ENCODE measurements at places on chromosomes 5 and 9. TPM values are rescaled to one million over a fixed set of nuclear protein-coding genes. Genes with fewer than 3 reads are reported as not detected.

DNA sequence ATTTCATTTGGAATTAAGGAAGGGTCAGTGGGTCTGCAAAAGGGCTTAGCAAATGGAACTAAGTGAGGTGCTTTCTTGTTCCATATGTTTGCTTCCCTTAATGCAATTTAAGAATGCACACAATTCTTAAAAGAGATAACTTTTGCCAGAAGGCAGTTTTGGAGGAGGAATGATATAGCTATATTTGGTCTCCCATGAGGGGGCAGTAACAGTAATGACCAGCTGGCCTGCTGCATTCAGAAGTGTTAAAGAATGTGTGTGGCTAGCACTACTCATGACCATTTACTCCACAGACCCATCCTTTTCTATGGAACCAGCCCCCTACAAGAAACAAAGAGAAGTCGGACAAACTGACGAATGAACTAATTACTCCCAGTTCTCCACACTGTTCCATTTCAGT lies 638.9 kb downstream of the RAB3C start:
- H3K4me3 ChIP-seq = no peak overlapping the region
- H3K4me1 ChIP-seq = peaks cover 4% of the 10 kb centered on the region
- H3K27ac ChIP-seq = no peak overlapping the region

WDR36 gene
- 13.5 TPM for total RNA-seq

- no peaks in the 10 kb centered on the region for H3K36me3 ChIP-seq
- no peaks in the 10 kb centered on the region for H3K4me1 ChIP-seq
- no peak overlapping the region for H3K27ac ChIP-seq
- H3K27me3 ChIP-seq = no peaks in the 10 kb centered on the region
- no peak overlapping the region for H3K4me3 ChIP-seq
Measured at GRCh38 chr5:112546946-112547592, 128.0 kb upstream of the EPB41L4A start.

ZNF883 gene
- not detected for total RNA-seq

GRCh38 chr5:74212336-74212735 lies 428.2 kb downstream of the ENC1 start:
- no peak overlapping the region for H3K4me3 ChIP-seq
- H3K36me3 ChIP-seq = no peaks in the 10 kb centered on the region
- no peak overlapping the region for H3K27ac ChIP-seq
- DNase-seq = peak; percentile 29
- peaks cover 11% of the 10 kb centered on the region for H3K4me1 ChIP-seq

AQP3 gene
- 8.2 TPM for total RNA-seq

IL3 gene
- total RNA-seq = not detected

CMYA5 gene
- 6.4 TPM for total RNA-seq

Data from stomach (tissue), 19 donors.